COR-L47 (cell line): ENCODE measurements at places on chromosomes 2 and 18.

- no peak for DNase-seq
These were observed 253.7 kb upstream of the LINC00305 start for GRCh38 chr18:64402636-64403035.

GRCh38 chr2:189561371-189562038, 19.1 kb downstream of the SLC40A1 start:
- DNase-seq, result no peak

GRCh38 chr18:68660354-68661183, 54.3 kb downstream of the TMX3 start:
- peak; percentile 78 for DNase-seq

GRCh38 chr2:64751286-64752260, 97.9 kb upstream of the SERTAD2 start:
- DNase-seq, result peak; percentile 56

GRCh38 chr2:55936351-55936750, 12.8 kb upstream of the EFEMP1 start:
- no peak for DNase-seq

DNA sequence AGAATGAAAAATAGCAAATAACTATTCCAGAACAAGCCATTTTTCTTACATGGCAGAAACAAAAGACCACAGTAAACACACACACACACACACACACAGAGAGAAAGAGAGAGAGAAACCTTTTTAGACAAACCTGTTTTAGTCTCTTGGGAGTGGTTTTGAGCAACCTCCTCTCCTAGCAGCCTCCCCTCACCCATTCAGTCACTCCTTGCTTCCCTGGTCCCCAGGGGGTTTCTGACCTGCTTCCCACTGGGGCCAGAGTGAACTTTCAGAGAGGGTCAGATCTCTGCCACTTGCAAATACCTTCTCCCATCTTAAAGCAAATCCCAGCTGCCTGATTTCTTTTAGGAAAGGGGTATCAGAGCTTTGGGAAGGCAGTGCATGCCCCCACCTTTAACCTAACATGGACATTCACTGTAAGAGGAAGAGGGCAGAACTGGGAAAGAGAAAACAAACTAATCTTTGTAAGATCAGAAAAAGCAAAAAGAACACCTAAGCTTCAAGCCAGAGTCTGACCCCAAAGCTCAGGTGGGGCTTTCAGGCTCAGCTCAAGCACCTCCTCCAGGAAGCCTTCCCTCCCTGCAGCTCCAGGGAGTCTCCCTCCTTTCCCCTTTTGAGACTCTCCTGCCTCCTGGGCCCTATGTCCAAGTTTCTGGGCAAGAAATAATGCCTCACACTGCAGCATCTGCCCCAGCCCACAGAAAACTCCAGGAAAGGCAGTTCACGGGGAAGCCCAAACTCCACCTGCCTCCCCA, 2.7 kb downstream of the SDC1 start:
- DNase-seq, result no peak

DNA sequence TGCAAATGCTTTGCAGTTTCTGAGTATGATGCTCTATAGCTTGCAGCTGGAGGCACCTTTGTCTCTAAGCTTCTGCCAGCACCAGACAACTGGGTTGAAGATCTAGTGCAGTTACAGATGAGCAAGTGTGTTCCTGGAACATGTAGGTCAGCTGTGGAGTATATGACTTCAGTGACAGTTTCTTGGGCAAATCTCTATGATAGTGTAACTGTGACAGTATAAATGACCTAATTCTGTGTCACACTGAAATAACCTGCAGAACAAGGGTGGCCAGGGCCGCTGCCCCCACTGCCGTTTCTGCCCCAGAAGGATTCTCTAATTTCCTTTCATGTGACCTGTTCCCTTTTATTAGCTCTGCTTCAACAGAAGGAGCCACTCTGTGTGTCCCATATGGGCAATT, 145.3 kb upstream of the DAPL1 start:
- DNase-seq, result no peak
